ENCODE measurements at places on chromosomes 13 and 19.

DNA sequence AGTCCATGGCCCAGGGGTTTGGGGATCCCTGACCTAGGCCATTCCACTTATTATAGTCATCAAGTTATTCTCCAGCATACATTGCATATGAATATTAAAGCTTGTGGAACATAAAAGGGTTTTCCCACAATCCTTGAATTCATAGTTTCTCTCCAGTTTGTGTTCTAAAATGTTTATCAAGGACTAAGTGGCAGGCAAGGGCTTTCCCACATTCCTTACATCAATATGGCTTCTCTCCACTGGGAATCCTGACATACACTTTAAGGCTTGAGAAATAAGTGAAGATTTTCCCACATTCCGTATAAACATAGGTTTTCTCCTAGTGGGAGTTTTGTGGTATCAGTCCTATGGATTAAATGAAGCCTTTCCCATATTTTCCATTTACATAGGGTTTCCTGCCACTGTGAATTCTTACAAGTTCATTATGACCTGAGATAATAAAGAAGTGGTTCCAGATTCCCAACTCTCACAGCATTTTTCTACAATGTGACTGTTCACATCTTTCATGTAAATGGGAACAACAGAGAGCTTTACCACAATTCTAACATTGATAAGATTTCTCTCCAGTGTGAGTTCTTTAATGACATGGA lies 14.5 kb downstream of the ZNF426 start:
- no peak for DNase-seq

- DNase-seq: no peak
Observed at GRCh38 chr13:63910511-63910910, 2494.9 kb upstream of the PCDH20 start.

DNA sequence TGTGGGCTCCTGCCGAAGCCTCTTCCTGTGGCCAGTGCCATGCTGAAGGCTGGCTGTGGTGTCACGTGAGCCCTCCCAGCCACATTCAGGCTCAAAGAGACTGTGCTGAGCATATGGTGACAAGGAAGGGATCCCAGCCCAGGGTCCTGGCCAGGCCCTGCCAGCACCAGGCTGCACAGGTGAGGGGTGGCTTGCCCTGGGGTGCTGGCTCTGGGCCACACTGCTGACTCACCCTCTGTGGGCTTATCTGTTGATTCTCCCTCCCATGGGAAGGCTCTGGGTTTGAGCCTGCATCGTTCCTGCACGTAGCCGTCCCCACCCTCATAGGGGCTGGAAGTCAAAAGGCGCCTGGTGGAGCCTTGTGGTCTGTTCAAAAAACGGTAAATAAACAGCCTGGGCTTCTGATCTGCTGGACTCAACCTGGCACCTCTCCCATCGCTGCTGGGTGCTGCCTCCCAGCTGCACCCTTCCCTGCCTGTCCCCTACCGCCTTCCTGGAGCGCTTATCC lies 31.1 kb downstream of the DNM2 start:
- no peak for DNase-seq

DNA sequence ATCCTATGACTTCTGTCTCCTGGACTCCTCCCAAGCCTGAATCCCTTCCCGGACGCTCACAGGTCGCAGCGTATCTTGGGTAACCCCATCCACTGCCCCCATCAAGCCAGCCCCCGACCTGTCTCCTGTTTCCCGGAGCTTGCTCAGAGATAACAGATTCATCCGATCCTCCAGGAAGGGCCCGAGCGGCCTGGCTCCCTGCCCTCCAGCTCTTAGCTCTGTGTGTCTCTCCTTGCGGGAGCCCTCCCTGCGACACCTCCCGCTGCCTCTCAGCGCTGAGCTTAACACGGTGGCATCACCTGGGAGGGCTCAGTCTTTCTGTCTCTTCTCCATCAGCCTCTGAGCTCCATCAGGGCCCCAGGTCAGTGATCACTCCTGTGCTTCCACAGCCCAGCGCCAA lies 4.3 kb upstream of the TMEM255B start:
- DNase-seq: no peak

DNA sequence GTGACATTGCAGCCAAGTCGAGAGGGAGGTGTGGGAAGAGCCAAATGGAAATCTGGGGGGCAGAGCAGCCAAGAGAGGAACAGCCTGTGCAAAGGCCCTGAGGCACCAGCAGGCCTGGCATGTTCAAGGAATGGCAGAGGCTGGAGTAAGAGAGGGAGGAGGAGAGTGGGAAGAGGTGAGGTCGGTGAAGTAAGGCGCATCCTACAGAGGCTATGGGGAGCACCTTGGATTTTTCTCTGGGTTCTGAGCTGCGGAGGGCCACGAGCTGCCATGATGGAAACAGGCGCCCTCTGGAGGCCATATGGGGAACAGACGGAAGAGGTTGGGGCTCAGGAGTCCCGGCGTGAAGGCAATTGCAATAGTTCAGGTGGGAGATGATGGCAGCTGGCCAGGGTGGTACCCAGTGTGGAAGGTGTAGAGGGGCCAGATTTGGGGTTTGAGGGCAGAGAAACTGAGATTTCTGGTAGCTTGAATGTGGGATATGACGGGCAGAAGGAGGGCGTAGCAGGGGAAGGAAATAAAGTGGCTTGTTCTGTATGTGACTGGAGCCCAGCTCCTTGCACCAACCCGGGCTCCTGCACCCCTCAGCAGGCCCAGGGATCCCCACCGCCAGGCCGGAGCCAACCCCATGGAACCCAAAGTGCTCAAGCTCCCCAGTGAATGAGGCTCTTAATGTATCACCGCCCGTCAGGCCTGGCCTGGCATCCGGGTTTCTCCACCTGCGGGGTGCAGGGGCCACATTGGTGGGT lies 20.5 kb upstream of the STRN4 start:
- DNase-seq: no peak

GRCh38 chr19:31975461-31975860 lies 369.9 kb upstream of the ZNF507 start:
- DNase-seq: no peak
